Renal pelvis (tissue), 12 donors: ENCODE measurements at places on chromosomes 13 and 19. TPM values are rescaled to one million over a fixed set of nuclear protein-coding genes. Genes with fewer than 3 reads are reported as not detected.
A peak's percentile ranks its signal among the peaks of the same experiment; 100 is the strongest.

GRCh38 chr13:24074678-24075077 is 85.8 kb upstream of the SPATA13 start:
- no peak for DNase-seq

DNA sequence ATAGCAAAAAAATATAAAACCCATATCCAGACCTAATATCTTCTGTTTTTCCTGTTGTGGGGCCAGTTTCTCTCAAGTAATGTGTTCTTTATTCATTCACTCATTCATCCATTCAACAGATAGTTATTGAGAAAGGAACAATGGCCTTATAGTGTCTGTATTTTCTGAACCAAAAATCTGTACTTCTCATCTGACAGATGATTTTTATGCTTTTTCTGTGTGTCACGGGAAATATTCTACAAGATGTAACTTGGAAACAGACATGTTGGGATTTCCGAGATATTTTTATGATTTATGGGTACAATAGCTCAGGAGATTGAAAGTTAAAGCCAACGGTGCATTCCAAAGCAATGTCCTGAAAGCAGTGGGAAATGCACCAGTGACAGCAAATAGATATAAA is 5.7 kb downstream of the ACOD1 start:
- DNase-seq = no peak

DNA sequence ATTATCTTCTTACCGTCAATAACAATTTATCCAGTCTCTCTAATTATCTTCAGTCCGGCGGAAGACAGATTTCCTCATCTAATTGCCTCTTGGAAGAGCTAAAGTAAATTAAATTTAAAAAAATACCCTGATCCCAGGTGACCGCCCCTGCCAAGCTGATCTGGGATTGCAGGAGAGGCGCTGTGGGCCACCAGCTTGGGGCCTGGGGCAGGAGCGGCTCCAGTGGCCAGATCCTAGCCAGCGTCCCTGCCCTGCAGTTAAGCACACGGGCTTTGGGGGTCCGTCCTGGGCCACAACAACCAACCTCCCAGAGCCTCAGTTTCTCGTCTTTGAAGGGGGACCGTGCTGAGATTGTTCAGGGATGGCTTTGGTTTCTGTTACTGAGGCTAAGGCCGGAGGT is 12.4 kb upstream of the TMEM255B start:
- DNase-seq = no peak

DNA sequence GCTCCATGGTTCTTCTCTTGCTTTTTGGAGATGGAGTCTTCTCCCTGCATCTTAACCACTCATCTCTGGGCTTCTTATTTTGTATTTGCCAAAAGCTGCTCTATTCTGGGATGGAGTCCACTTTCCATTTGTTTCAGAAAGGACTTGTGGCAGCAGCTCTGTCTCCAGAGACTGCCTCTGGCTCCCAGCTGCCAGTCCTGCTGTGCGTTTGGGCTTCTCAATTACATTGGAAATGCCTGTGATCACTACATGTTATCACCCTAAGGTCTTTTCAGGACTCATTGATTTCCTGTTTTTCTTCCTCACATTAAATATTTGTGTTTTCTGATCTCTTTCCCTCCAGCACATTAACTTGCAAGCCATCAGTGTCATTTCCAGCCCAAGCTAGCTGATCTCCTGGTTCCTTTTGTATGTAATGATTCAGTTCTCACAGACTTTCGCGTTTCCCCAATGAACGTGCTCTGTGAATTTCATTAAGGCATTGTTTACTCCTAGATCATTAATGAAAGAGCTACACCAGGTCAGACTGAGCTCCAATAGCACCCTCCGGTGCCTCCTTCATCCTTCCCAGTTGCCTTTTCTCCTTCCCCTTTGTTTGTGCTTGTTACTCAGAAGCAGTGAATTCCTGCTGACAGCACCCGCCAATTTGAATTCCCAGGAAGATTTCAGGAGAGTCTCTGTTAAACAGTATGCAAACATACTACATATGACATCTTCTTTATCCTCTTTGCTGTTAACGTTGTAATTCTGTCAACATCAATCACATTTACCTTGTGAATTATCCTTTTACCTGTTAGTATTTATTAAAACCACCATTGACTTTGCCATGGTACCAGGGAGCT is 3.0 kb downstream of the CBY2 start:
- no peak for DNase-seq

DNA sequence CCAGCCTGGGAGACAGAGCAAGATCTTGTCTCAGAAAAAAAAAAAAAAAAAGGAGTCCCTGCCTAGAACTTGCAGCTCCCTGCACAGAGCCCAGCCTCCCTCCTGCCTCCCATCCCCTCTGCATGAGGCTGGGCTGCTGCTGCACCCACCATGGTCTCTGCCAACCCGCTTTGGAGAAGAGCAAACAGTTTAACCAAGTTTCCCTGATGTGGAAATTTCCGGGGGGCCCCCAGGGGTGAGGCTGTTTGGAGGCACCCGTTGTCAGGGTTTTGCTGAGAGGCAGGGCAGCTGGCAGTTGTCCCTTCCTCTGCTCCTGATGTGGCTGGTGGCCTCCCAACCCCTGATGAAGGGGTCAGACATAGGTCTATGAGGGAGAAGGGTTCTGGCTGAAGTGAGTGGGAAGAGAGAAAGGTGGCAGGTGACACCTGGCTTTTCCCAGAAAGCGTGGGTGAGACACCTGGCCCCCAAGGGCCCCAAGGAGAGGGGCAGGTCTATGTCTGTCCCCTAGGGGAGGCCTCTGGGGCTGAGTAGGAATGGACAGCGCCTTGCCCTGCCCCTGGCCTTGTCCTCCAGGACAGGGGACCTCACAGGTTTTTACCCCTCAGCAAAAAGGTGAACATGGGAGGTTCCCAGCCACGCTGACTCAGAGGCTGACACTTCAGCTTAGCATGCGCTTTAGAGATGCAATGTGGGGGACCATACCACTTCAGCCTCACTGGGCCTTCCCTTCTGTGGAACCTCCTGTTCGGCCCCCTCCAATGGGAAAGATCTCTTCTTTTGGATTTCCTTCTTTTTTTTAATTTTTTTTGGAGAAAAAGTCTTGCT is 5.5 kb downstream of the LRP3 start:
- no peak for DNase-seq

GRCh38 chr19:31232180-31232579 is 117.1 kb downstream of the TSHZ3 start:
- no peak for DNase-seq

GRCh38 chr13:49530457-49530856 is 34.7 kb downstream of the PHF11 start:
- DNase-seq = peak; percentile 45

DNA sequence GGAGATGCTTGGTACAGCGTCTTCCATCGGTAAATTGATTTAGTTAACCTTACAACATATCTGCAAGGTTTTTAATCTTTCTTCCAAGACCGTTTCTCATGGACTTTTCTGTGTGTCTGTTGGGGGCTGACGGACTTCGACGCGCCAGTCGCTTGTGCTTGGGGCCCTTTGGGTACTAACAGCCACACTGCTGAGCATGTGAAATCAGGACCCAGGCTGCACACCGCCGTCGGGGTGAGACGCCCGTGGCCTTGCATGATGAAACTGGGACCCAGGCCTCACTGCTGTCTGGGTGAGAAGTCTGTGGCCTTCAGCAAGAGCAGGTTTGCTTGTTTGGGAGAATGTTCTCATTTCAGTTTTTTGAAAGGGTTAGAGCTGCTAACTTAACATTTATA is 9.8 kb downstream of the ATP4B start:
- no peak for DNase-seq

DNA sequence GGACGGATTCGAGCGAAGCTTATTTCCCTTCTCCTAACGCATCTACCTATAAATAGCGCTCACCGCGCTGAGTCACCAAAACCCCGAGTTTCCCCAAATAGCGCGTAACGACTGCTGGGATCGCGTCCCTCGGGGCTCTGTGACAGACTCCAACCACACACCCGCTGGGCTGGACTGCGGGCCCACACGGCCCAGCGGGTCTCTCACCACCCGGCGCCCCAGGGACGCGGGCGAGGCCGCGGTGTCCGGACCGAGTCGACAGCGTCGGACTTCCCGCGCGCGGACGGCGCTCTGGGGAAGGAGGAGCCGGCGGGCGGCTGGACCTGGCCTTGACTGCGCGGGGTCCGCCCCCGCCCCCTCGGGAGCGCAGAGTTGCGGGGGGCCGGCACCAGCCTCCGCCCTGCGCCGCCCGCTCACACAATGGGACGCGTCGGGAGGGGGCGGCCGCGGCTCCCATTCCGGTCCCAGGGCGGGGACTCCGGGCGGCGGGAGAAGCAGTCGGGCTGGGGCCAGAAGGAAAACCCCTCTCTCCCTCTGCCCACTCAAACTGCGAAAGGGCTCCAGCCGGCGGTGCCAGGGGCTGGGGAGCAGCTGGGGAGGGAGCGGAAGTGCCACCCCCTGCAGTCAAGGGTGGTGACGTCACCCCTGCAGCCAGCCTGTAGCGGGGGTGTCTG is 108.8 kb downstream of the KCNRG start:
- DNase-seq = peak; percentile 92

GRCh38 chr13:38417241-38417640 is 67.6 kb downstream of the UFM1 start:
- DNase-seq = no peak

- DNase-seq = no peak
Measured at GRCh38 chr13:104355041-104355670, 1288.9 kb upstream of the SLC10A2 start.

GRCh38 chr13:50228527-50228926 is 213.3 kb downstream of the KCNRG start:
- no peak for DNase-seq

GRCh38 chr19:50252111-50252886 is 48.9 kb downstream of the MYH14 start:
- DNase-seq = no peak

Gene POGLUT2
- polyA plus RNA-seq = 47.6 TPM

Gene VSIG10L
- 5.8 TPM for polyA plus RNA-seq

Gene SYDE1
- polyA plus RNA-seq = 25.9 TPM

Gene EHD2
- polyA plus RNA-seq = 26.1 TPM

Gene CTXN1
- 35.9 TPM for polyA plus RNA-seq

Gene PCSK4
- polyA plus RNA-seq = 9.8 TPM

Gene MCF2L
- polyA plus RNA-seq = 35.8 TPM

Gene PLEKHA4
- polyA plus RNA-seq = 29.4 TPM

Gene TMEM255B
- polyA plus RNA-seq = 9.5 TPM
